Left cardiac atrium (tissue), 4 donors: ENCODE measurements at places on chromosomes 11 and 22. TPM values are rescaled to one million over a fixed set of nuclear protein-coding genes. Genes with fewer than 3 reads are reported as not detected.

Gene RAD9A
- 6.2 TPM for total RNA-seq

DNA sequence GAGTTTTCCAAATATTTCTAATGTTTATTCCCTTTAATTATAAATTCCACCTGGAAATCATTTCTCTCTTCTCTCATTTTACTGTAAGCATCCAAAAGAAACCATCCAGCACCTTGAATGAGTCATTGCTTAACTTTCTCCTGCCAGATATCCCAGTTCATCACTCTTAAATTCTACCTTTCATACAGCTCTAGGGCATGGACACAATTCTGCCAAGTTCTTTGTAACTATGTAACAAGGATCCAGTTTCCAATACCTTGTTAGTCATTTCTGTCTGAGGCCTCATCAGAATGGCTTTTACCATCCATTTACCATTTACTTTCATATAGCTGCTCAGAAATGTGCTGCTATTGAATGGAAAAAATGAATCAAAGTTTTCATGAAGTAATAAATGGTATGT lies 455.4 kb upstream of the TENM4 start:
- no peak for DNase-seq

GRCh38 chr11:32366666-32367065 lies 68.7 kb downstream of the WT1 start:
- DNase-seq = no peak

GRCh38 chr11:130592056-130592455 lies 143.6 kb downstream of the ADAMTS15 start:
- DNase-seq = no peak

Gene OR52E8
- not detected for total RNA-seq

- peak; percentile 71 for DNase-seq
Observed at GRCh38 chr22:45009606-45010531, at the start of gene PHF21B. Gene PHF21B, minus strand, starts transcription at chr22:45010005. Its CDS starts 456 bp downstream, at chr22:45009549.

GRCh38 chr11:43130616-43131015 lies 181.2 kb upstream of the API5 start:
- no peak for DNase-seq

- no peak for DNase-seq
Observed at GRCh38 chr11:20289732-20290131, 73.8 kb upstream of the HTATIP2 start.

DNA sequence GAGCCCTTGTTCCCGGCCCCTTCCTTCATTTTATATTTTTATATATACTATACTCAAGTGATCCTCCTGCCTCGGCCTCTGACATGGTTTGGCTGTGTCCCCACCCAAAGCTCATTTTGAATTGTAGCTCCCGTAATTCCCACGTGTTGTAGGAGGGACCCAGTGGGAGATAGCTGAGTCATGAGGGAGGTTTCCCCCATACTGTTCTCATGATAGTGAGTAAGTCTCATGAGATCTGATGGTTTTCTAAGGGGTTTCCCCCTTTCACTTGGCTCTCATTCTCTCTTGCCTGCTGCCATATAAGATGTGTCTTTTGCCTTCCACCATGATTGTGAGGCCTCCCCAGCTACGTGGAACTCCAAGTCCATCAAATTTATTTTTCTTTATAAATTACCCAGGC lies 7.2 kb upstream of the ZNF280A start:
- no peak for DNase-seq

- no peak for DNase-seq
Observed at GRCh38 chr11:2713661-2714462, 14.1 kb upstream of the KCNQ1OT1 start.

GRCh38 chr22:21866833-21867527 lies 465 bp downstream of the MAPK1 start:
- peak; percentile 52 for DNase-seq

DNA sequence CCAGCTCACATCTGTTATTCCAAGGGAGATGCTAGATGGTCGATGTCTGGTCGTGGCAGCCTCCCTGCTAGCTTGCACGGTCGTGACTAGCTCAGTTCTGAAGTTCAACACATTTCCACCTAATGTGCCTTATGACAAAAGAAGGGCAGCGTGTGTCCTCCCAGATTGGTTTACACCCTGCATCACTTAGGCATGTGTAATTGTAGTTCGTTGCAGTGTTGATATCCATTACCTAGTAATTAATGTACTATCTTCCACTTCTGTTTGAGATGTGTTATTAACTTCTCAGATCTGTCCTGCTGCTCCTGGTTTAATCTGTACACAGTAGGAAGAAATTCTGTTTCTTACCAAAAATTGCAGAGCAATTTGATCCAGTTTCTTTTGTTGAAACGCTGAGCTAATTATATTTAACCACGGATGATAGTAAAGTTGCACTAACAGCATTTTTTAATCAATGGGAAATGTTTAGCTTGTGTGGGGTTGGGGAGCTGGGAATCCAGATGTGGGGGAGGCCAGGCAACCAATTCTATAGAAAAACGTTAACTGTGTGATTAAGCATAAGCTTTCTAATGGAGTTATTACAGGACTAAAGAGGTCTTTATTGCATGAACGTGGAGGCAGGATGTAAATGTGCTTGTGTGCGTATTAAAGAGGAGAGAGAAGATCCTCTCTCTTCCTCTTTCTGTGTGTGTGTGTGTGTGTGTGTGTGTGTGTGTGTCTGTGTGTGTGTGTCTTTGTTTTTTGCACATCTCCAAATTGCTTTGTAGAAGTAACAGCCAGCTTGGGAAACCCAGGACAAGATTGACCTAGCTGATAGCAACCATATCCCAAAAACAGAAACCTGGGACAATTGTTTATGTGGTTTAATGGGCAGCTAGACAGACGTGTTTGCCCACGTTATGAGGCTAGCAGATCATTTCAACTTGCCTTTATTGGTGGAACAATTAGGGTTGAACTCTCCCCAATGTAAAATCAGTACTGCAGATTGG lies 145.7 kb upstream of the TTC12 start:
- DNase-seq = no peak

GRCh38 chr22:33572086-33572485 lies 348.2 kb downstream of the LARGE1 start:
- DNase-seq = no peak

DNA sequence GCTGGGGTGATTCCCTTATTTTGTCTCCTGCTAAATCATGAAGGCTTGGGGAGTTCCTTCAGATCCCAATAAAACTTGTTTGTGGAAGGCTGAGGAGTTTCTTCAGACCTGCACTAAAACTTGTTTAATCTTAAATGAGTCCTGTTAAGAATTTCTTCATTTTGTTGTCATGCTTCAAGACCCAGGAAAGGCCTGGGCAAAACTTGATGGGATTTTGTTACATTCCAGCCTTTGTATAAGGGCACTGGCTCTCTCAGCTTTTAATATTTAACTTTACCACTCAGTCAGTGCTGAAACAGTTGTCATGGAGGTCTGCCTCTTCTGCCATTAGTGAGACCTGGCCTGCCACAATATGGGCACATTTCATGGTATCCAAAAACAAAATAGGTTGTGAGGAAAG lies 699.0 kb downstream of the ETS1 start:
- DNase-seq = no peak

GRCh38 chr11:134159652-134160051 lies 64.1 kb downstream of the NCAPD3 start:
- no peak for DNase-seq

GRCh38 chr11:5938603-5938965 lies 3.5 kb upstream of the OR56A3 start:
- DNase-seq = no peak
